MCF 10A (cell line): ENCODE measurements at places on chromosomes 16 and 17. TPM values are rescaled to one million over a fixed set of nuclear protein-coding genes. Genes with fewer than 3 reads are reported as not detected.

DNAAF1 gene
- total RNA-seq: not detected in 2 replicates

DNA sequence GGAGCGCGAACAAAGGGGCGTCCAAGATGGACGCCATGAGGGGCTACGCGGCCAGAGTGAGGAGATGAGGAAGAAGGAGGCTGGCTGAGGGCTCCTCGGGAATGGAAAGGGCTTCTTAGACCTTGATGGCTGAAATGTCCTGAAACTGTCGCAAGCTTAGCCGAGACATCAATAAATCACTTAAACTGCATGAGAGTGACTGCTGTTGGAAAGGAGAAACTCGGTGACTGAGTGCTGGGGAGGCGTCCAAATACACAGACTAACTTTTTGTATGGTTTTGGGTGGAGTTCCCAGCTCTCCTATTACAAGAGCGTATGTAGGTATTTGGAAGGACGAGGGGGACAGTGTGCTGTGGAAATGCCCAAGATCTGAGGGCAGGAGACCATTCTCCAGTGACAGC is 1.4 kb upstream of the GEMIN4 start:
- H3K36me3 ChIP-seq: peaks cover 17% of the 10 kb centered on the region
- no peaks in the 10 kb centered on the region for H3K27me3 ChIP-seq

ESRP2 gene
- total RNA-seq: 42.7 and 48.8 TPM in 2 replicates

DNA sequence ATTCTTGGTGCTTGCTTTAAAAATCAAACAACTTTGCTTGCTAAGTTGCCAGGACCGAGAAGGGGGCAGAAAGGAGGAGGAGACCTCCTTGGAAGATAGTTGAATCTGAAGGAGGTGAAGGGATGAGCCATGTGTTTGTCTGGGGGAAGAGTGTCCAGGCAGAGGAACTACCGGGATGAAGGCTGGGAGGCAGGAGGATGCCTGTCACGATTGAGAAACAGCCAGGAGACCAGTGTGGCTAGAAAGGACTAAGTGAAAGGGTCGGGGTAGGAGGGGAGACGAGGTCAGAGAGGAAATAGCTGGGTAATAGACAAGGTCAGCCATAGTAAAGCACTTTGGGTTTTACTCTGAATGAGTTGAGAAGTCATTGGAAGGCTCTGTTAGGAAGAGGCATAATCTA is 38.9 kb upstream of the CSNK2A2 start:
- H3K4me3 ChIP-seq: peak overlapping the region; percentile 77
- H3K27ac ChIP-seq: no peak overlapping the region
- DNase-seq: no peak
- H3K4me1 ChIP-seq: peaks cover 8% of the 10 kb centered on the region
- H3K36me3 ChIP-seq: no peaks in the 10 kb centered on the region

SRL gene
- total RNA-seq: not detected in 2 replicates

GRCh38 chr16:54432897-54433229 is 146.3 kb upstream of the IRX3 start:
- H3K36me3 ChIP-seq: no peaks in the 10 kb centered on the region
- DNase-seq: no peak
- no peak overlapping the region for H3K4me3 ChIP-seq
- H3K27me3 ChIP-seq: no peaks in the 10 kb centered on the region
- peaks cover 13% of the 10 kb centered on the region for H3K4me1 ChIP-seq
- no peak overlapping the region for H3K27ac ChIP-seq
